ENCODE measurements at places on chromosomes 4 and X.

DNA sequence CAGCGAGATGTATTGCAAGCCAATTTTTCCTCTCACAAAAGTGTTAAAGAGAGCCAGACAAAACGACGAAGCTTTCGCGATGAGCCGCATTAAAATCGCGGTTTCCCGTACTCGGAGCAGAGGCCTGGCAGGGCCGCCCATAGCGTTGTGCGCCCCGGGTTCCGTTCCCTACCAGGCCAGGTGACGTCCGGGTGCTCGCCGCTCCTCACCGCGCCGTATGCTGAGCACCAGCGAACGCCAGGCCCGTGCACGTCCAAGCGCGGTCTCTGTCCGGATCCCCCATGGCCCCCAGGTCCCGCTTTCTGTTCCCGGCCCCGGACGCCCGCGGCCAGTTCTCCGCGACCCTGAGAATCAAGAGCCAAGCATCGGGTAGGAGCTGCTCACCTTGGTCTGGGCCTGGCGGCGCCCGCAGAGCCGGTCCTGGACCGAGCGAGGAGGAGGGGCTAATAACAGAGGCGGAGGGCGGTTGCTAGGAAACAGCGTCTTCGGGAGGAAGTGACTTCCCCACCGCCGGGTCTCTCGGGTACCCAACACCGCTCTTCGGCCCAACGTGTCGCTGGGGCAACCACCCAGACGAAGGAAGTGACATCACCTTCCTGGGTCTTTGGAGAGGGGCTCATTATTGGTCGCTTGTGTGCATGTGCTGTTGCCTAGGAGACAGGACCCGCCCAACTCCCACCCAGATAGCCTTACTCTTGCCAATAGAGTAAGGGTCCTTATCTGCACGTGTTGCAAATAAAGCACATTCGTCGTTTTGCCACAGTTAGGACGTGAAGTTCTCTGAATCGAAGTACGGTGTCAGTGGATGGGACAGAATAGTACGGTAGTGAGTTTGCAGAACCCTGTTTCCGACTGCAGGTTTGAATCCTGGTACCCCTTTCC is at the start of gene MAP9:
TSS of gene MAP9 (minus strand) at position 579 of the 882 bp plus-strand sequence. CDS start 1,115 bp downstream, outside the sequence.
- peak; percentile 99 for DNase-seq

GRCh38 chr4:52943677-52944076 is 81.6 kb downstream of the RASL11B start:
- DNase-seq = no peak

DNA sequence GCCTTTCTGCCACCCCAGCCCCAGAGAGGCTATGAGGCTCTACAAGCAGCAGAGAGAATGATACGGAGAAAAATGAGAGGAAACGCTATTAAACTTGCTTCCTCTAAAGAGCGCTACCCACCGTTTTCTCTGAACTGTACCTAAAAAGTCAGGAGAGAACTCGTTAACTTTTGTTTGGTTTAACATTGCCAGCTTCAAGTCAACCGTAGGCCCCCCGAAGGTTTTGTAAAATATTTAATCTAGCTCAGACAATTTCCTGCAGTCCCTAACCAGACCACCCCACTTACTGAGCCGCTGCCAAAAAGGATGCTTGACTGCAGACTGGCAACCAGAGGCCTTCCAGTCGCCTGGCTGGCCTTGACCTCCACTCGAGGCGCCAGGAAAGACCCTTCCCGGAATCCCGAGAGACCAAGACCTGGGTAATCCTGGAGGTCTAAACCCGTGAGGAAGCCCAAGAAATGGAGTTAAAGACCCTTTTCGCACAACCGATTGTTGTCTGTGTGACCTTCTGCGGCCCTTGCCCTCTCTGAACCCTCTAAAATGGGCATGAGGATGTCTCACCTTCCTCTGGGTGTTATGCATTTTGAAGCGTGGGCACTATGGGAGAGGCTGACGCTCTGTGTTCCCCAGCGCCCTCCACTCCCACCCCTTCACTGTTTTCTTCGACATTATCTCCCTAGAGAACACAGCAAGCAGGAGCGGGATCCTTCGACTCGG is 86.3 kb downstream of the BCOR start:
- no peak for DNase-seq

- DNase-seq = no peak
Measured at GRCh38 chr4:173275150-173275549, 59.0 kb downstream of the HMGB2 start.

DNA sequence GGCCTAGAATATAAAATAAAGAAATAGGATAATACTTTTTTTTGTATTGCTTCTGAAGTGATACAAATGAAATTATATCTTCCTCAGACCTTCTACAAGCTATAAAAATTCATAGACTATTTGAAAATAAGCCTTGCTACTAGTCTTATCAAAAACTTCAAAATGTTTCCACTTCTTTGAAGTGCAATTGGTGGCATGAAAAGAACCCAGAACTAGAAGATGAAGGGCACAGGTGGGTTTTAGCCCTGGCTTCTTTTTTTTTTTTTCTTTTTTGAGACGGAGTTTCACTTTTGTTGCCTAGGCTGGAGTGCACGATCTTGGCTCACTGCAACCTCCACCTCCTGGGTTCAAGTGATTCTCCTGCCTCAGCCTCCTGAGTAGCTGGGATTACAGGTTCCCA is 44.2 kb downstream of the GSX2 start:
- no peak for DNase-seq

DNA sequence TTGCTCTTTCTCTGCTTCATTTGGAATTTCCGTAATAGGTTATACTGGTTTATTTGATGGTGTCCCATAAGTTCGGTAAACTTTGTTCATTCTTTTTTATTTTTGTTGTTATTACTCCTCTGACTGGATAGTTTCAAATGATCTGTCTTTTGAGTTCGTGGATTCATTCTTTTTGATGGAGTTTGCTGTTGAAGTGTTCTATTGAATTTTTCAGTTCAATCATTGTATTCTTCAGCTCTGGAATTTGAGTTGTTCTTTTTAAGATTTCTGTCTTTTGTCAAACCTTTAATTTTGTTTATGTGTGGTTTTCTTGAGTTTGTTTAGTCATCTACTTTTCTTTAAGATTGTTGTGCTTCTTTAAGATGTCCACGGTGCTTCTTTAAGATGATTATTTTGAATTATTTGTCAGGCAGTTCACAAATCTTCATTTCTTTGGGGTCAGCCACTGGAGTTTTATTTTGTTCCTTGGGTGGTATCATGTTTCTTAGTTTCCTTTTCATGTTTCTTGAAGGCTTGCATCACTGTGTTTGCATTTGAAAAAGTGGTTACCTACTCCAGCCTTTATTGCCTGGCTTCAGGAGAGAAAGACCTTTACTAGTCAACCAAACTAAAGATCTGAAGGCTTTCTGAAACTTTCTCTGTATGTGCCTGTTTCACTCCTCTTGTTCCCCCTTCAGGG is 154.8 kb upstream of the ANXA3 start:
- DNase-seq = no peak

GRCh38 chr4:31051151-31051550 is 331.0 kb downstream of the PCDH7 start:
- no peak for DNase-seq

- DNase-seq = peak; percentile 51
Measured at GRCh38 chr4:80202741-80203553, 5.6 kb downstream of the PRDM8 start.

DNA sequence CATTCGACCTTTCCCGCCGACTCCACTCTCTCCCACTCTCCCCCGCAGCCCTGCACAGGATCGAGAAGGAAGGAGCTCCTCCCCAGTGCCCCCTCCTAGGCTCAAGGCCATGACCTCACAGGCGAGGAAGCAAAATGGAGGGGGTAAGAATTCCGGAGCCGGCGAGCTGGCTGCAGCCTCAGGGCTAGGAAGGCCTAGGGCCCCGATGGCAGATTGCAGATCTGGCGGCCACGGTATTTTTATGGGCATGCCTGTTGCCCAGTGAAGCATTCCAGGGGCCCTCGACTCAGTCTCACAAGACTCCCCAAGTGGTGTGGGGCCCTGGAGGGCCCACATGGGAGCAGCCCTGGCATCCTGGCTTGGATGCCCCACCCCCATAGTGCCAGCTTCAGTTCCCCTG is 942 bp upstream of the L1CAM start:
- DNase-seq = no peak

DNA sequence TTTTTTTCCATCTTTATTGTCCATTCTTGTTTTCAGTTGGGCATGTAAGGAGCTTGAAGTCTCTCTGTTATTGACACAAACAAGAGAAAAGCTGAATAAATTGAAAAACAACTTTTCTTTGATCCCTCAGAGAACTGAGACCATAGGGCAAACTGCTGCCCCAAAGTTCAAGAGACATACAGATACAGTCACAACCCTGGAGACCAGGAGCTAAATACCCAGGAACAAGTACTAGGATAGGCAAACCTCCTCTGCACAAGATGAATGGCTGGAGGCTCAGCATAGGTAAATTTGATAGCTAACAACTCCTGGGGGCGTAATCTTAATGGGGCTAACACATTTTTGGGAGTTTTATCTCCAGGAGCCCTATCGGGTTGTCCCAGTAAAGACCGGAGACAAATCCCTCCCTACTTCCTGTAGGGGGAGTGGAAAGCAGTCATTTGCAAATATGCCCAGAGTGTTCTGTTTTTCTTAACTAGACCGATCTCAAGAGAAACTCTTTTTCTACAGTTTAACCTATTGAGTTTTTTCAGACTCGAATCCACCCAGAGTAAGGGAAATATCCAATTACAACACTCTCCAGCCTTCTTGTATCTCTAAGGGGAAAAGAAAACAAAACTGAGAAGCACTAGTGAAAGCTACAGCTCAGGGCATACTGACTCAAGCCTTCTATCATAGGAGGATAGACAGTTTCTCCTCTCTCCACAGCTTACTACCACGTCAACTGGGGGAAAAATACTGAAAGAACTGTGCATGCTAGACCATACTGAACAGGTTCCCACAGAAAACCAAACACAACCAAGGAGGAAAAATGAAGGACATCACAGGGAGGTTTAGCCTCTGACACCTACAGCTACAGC is 23.1 kb downstream of the MAGEA8 start:
- no peak for DNase-seq

- peak; percentile 34 for DNase-seq
Measured at GRCh38 chrX:68822641-68823410, 6.0 kb upstream of the EFNB1 start.

DNA sequence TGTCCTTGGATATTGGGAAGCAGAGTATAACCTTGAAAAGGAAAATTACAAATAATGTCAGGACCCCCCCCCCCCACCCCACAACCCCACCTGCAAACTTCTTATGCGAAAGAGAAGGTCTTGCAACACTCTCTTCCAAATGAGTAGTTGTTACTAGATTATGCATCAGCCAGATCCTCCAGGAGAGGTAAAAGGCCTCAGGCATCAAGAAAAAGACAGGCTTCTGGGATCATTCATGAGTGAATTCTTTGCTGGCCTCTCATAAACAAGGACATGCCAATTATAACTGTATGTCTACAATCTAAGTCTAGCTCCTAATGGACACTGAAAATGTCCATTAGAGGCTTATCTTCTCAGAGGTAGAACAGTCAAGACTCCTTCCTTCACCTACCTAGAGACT is 1443.3 kb downstream of the RAPGEF2 start:
- DNase-seq = no peak

- no peak for DNase-seq
Measured at GRCh38 chrX:148417934-148418333, 82.5 kb upstream of the AFF2 start.

- DNase-seq = no peak
Measured at GRCh38 chrX:40076750-40077575, 20.8 kb downstream of the BCOR start.

- no peak for DNase-seq
Measured at GRCh38 chr4:39609454-39609931, 29.2 kb downstream of the SMIM14 start.

DNA sequence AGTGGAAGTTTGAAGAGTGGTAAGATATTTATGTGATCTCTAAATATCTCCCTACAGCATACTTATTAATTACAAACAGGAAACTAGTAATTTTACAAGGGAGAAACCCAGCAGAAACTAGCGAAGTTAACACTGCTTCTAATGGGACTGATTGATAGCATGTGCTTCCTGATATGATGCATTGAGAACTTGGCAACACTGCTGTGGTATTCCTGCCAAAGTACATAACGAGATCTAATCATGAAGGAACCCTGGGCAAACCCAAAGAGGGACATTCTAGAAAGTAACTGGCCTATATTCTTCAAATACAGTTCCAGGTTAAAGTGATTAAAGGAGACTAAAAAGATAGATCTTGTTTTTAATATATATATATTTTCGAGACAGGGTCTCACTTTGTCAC is 4.6 kb upstream of the GPR34 start:
- DNase-seq = no peak

- no peak for DNase-seq
Measured at GRCh38 chr4:26094076-26094475, 180.1 kb downstream of the SMIM20 start.

- no peak for DNase-seq
Measured at GRCh38 chr4:108703370-108703769, 53.0 kb downstream of the OSTC start.

GRCh38 chr4:113576947-113577678 is 184.4 kb downstream of the CAMK2D start:
- no peak for DNase-seq

GRCh38 chrX:11575332-11575731 is 90.4 kb downstream of the ARHGAP6 start:
- no peak for DNase-seq

DNA sequence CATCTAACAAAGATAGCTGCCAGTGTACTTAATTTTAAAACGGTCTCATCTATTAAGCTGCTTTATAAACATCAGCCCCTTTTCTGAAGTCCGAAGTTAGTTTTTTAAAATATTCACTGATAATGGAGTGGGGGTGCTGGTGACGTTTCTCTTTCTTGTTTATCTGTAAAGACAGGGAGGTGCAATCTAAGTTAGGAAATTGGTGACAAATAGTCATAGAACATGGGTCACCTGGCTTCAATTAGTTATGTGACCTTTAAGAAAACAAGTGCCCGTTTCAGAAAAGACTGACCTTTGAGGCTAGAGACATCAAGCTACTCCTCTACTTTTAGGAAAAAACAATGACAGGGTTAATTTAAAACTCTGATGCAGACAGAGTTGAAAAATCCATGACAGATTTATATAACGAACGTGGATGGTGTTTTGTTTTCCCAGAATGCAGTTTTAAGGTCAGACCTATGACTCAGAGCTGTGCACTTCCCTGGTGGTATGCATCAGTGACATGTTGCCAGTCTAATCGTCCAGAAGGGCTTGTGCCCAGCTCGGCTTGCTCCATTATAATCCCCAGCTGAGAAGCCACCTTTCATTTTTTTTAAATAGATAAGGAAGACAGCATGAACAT is 38.2 kb downstream of the FHL1 start:
- no peak for DNase-seq

DNA sequence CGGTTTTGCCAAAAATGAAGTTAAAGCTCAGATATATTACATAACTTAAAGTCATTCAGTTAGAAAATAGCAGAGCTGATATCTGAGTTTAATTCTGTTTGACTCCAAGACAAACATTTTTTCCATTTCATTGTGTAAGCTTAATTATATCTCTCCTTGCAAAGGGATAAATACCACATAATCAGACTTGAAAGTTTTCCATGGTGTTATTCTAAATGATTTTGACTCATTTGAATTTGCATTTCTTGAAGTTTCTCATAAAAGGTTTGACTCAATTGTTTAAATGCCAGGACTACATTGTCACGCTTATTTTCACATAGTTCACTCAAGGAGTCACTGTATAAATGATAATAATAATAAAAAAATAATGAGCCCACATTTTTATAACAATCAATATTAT is 39.4 kb upstream of the DDX60 start:
- no peak for DNase-seq

GRCh38 chr4:87235020-87235671 is 14.7 kb upstream of the KLHL8 start:
- DNase-seq = no peak
